ENCODE measurements at places on chromosomes 3 and 15. TPM values are rescaled to one million over a fixed set of nuclear protein-coding genes. Genes with fewer than 3 reads are reported as not detected.

Gene SCN11A
- 5.4 TPM for total RNA-seq

Gene PRTG
- total RNA-seq, result 0.60 TPM

Gene SLC15A2
- 12.3 TPM for total RNA-seq

Gene PAK6
- 1.5 TPM for total RNA-seq

Gene NEIL1
- 37.8 TPM for total RNA-seq
